Stimulated activated CD4-positive, alpha-beta T cell treated with anti-CD3 and anti-CD28 coated beads, Interleukin-4, amount 100 ng/mL, for 48 hours (primary cell): ENCODE measurements at places on chromosomes 1 and 21.

DNA sequence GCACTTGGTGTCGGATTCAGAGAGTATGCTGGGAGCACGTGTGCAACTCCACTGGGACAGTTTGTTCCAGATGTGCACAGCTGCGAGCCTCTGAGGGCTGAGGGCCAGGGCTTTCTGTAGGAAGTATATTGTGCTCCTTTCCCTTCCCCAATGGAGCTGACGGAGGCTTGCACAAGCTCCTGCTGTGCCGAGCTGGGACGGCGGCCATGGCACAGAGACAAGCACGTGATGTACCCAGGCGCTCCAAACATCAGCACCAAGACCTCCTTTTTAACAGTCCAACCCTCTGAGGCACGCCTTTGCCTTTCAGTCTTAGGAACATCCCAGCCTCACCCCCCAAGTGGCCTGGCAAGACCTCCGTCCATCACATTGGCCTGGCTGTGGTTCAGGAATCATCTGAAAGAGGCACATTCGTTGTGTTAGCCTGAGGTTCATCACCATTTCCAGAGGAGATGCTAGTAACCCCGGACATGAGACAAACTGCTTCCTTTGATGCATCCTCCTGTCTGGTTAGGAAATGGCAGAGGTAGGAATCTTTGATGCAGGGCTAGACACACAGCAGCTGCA is 339.2 kb upstream of the KAZN start:
- no peak for DNase-seq

GRCh38 chr1:193308438-193308837 is 122.0 kb upstream of the B3GALT2 start:
- DNase-seq: no peak

DNA sequence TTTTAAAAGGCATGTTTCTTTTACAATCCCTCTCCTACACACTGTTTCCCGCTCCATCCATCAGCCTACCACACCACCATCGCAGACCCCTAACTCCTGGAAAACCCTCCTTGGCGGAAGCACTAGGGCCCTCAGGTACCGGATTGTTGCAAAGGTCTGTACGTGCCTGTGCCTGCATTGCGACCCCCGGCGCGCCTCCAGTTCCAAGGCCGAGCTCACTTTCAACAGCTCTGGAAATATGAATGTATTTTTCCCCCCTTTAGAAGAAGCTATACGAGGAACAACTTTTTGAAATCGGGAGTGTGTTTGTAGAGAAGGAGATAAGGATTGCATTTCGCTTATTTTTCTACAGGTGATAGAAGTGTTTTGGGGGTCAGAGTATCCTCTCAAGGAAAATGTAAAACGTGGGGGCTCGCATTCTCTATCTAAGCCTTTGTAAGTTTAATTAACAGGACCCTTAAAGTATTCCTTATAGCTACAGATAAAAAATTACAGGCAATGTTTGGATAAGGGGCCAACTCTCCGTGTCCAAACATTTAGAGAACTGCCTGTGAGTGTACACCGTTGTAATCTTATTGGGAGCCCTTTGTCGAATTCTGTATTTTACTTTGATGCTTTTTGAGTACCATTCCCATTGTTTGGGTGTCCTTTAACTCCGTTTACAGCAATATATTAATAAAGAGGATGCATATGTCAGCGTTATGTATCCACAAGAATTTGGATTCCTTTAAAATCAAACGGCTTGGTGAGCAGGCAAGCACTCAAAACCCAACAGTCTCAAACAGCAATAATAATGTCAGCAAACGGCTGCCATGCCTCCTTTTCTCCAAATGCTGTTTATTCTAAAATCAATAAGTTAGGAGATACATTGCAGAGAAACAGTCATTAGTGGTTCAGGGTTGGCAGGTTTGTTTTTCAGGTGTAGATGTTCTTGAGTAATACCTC is 5.9 kb downstream of the PRRX1 start:
- no peak for DNase-seq

- DNase-seq: peak; percentile 79
Observed at GRCh38 chr1:6205849-6206519, at the start of gene RNF207. Gene RNF207, plus strand, starts transcription at chr1:6206119. Its CDS starts 417 bp downstream, at chr1:6206536.

DNA sequence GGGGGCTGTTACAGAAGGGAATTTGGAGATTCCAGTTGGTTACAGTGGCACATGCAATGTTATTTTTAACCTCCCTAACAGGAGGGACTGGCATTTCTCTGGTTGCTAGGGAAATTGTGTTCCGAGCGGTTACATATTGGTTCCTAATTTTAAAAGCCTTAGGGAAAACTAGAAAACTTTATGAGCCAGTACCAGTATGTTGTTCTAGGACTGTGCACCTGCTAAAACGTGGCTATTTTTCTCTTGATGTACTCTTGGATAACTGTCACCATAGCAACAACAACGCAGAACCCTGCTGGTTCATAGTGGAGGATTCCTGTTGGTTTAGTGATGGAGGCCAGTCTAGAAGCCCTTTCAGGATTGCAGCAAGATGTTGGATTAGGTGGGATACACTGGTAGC is 68.9 kb upstream of the PGBD5 start:
- no peak for DNase-seq

GRCh38 chr1:210949039-210949438 is 184.9 kb downstream of the KCNH1 start:
- no peak for DNase-seq

- no peak for DNase-seq
Observed at GRCh38 chr1:54362881-54363340, 43.3 kb downstream of the SSBP3 start.

- DNase-seq: no peak
Observed at GRCh38 chr1:172351754-172352161, 68.7 kb upstream of the C1orf105 start.

DNA sequence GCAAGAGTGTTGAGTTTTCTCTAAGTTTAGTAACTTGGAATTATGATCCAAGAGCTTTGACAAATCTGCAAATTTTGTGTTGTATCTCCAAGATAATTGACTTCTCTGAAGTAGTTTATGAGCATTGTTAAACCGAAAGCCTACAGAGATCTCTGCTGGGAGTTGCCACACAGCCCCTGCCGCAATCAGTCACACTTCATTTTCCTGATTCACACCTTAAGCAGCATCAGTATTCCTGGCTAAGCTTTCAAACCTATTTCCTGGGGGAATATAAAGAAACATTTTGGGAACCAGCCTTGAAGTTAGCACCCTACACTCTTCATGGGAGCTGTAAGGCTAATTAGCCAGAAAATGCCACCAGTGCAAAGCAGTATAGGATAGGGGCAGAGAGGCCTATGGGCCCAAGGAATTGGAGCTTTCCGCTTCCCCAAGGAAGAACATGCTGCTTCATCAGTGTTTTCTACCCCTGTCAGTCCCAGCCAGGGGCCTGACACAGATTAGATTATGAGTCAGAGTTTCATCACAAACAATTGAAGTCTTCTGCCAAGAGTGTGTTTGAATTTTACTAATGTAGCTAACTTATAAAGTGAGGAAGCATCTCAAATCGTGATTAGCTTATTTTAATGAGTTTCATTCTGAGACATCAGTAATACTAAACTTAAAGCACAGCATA is 23.2 kb upstream of the CACYBP start:
- DNase-seq: no peak

DNA sequence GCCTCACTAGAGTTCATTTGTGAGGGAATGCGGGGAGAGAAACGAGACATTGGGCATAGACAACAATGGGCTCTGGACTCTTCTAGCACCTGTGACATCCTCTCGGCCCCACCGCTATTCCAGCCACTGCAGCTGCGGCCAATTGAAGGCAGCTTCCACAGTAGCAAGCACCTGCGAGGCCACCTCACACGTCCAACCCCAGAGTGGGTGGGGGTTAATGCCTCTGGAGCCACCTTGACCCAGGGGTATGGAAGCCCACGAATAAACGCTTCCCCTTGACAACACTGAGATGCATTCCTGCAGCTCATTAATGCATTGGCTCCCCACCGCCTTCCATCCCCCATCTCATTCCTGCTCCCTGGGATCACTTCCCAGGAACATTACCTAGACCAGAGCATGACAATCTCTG is 104.4 kb downstream of the GLIS1 start:
- no peak for DNase-seq

GRCh38 chr1:161258439-161259344 is at the start of gene PCP4L1:
Gene PCP4L1, plus strand, starts transcription at chr1:161258745. Its CDS starts 230 bp downstream, at chr1:161258975.
- peak; percentile 26 for DNase-seq

GRCh38 chr1:43991200-43991475 is 261 bp upstream of the CCDC24 start:
- no peak for DNase-seq

DNA sequence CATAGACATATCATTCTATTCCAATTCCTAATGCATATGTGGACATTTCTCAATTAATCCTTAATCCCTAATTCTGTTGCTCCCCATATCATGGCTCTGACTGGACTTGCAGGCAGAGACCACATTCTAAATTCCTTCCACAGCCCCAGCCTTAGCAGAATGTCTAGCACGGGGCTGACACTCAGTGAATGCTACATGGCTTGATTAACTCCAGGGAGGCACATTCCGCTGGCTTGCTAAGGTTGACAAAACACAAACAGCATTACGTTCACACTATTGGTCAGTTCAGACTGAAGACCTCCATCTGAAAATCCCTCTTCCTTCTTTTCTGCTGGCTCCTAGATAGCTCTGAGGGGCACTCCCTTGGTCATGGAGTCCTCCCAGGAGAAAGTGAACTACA is 119.4 kb downstream of the ASTN1 start:
- no peak for DNase-seq

DNA sequence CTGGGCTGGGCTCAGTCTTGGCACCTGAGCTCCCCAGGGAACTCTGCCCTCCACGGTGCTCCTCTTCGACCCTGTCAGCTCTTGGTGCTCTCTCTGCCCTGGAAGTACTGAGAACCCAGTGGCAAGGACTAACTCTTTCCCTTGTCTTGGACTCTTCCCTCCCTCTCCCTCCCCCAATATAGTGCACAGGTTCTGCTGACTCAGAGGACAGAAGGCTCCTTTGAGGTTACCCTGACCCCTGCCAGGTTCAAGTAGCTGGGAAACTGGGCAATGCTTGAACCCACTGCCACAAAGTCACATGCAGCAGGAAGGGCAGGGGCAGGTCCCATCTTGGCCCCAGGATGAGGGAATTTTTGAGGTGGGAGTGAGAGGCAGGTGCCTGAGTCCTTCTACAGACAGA is 20.3 kb downstream of the KCNQ4 start:
- no peak for DNase-seq

DNA sequence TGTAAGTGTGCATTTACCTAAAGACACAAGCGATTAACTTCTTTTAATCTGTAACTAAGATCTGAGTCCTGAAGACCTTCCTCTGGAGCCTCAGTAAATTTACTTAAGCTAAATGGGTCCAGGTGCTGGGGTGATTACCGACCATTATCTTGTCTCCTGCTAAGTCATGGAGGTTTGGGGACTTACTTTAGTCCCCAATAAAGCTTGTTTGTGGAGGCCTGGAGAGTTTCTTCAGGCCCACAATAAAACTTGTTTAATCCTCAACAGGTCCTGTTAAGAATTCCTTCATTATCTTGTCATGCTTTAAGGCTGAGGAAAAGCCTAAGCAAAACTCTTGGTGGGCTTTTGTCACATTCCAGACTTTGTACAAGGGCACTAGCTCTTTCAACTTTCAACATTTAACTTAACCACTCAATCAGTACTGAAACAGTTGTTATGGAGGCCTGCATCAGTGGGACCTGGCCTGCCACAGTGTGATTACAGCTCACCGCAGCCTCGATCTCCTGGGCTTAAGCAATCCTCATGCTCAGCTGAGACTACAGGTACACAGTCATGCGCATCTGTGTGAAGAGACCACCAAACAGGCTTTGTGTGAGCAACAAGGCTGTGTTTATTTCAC is 84.0 kb downstream of the FMO4 start:
- no peak for DNase-seq

GRCh38 chr1:109529881-109530456 is 9.7 kb upstream of the GPR61 start:
- DNase-seq: no peak

- no peak for DNase-seq
Observed at GRCh38 chr1:4072481-4073153, 172.5 kb upstream of the C1orf174 start.

- DNase-seq: peak; percentile 40
Observed at GRCh38 chr1:24501371-24502064, 1.1 kb upstream of the RCAN3 start.

GRCh38 chr1:29809446-29810120 is 573.3 kb downstream of the PTPRU start:
- no peak for DNase-seq

GRCh38 chr1:24929398-24930259 is 447 bp downstream of the RUNX3 start:
- DNase-seq: peak; percentile 35

DNA sequence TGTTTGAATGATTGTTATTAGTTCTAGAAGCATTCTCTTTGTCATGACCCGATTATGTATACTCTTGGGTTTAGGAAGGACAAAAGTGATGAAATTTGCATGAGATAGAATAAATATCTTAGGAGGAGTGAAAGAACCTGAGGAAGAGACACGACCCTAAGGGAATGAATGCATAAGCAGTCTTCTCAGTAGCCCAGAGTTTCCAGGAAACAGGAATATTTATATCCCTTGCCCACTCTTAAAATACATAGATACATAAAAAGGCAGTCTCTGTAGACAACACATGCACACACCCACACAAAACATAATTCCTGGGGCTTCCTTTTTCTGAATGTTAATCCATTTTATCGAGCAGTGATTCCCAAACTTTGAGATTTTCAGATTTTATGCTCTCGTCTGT is 19.4 kb downstream of the CLEC20A start:
- DNase-seq: no peak

DNA sequence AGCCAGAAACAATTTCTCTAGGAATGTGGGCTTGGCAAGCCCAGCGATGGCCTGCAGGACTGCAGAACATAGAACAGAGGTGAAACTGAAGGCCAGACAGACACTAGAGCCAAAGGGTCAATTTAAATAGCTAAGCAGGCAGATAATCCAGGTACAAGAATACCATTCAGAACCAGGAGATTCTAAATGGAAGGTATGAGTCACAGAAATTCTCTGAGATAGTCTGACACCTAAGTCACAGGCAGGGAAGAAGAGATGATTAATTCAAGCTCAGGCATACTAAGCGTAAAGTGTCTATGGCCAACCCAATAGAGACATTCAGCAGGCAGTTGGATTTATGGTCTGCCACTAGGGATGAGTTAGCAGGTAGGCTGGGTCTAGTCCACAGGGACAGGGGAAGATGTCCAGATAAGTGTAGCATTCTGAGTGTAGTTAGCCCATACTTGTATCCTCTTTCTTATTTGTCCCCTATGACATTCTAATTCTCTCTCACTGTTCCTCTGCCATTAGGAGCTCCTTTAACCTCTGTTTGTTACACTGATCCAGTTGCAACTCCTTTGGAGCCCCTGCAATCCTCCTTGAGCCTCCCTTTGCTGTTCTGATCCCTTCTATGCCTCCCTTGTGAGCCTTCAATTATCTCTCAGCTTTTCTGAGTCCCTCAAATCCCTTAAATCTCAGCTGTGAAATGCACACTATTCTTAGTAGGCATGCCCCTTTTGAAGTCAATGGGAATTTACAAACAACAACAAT is 383.8 kb downstream of the LMO4 start:
- no peak for DNase-seq

GRCh38 chr1:223802602-223803001 is 43.1 kb downstream of the TP53BP2 start:
- no peak for DNase-seq
